Stimulated activated CD8-positive, alpha-beta memory T cell treated with anti-CD3 and anti-CD28 coated beads, Interleukin-7, amount 100 ng/mL, for 1 hour (primary cell): ENCODE measurements at places on chromosomes 5 and 9.

- no peak for DNase-seq
Measured at GRCh38 chr5:167755420-167755819, 536.0 kb upstream of the WWC1 start.

DNA sequence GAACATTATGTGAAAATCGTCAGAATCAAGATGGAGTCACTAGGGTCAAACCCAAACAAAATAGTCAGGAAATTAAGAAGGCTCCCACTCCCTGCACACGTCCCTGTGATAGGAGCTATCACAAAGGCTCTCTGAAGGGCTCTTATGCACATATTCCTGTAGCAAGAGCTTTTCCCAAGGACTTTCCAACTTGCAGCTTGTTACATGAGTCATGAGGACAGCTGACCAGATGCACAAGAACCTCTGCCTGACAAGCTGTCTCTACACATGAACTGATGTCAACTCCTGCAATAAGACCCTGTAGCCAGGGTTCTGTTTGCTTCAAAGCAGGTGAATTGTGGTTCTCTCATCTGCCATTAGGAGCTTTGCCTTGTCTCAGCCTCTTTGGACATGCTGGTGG is 122.4 kb downstream of the OLFM1 start:
- DNase-seq: no peak

GRCh38 chr9:123397975-123398374 is 42.0 kb downstream of the CRB2 start:
- DNase-seq: no peak

GRCh38 chr5:80757290-80757689 is 102.5 kb upstream of the DHFR start:
- no peak for DNase-seq

GRCh38 chr9:1047591-1048230 is 2.4 kb upstream of the DMRT2 start:
- no peak for DNase-seq

GRCh38 chr9:33227008-33227398 is 13.0 kb upstream of the SPINK4 start:
- DNase-seq: no peak

DNA sequence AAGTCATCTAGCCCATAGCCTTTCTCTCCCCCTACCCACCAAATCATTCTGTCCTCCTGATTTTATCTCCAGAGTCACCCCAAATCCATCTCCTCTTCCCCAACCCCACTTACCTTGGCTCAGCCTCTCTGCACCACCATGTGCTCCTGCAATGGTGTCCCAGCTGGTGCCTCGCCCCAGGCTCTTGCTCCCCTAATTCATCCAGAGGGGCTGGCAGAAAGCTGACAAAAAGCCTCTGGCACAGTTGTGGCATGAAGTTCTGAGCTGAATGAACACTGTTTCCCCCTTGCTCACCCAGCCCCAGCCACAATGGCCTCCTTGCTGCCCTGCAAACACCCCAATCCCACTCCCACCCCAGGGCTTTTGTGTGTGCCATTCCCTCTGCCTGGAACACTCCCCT is 10.2 kb downstream of the RETREG1 start:
- DNase-seq: no peak
